ENCODE measurements at places on chromosomes 1 and 21.

GRCh38 chr1:94325377-94326302 is 88.3 kb upstream of the ARHGAP29 start:
- DNase-seq = peak; percentile 99

DNA sequence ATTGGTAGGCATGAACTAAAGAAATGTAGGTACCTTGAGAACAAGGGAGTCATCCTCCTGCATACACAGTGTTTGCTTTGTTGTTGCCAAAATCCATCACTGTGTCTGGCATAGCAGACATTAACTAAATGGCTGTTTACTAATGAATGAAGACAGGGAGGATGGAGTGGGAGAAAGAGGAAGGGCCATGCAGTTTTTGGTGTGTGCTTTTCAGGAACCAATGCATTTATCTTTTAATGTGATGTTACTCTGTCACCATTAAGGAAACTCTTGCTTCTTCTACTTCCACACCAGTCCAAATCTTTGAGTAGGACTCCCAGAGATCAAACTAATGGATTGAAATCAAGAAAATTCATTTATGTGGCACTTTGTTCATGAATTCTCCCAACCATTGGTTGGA is 55.6 kb upstream of the DUSP10 start:
- no peak for DNase-seq

DNA sequence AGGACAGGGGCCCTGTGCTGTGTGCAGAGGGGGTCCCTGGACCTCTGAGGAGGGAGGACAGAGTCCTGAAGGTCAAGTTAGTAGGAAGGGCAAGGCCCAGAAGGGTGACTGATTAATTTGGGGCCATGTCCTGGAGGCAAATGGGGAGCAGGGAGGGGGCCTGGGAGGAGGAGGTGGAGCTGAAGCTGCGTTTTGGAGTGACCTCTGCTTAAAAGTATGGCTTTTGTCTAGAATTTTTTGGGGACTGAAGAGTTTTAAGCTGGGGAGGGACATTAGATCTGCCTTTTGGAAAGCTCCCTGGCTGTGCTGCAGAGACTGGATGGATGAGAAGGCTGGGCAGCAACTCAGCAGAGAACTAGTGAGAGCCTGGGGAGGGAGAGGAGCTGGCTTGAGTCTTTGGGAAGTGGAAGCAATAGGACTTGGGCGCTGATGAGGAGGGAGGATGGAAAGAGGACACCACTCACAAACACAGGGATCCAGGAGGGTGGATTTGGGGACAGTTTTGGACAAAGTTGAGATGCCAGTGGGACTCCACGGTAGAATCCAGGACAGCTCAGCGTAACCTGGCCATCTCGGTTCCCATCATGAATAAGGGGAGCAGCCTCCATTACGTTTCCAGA is 52.9 kb downstream of the ACBD3 start:
- no peak for DNase-seq

- no peak for DNase-seq
Measured at GRCh38 chr1:81340239-81340638, 460.5 kb upstream of the ADGRL2 start.

GRCh38 chr1:230090194-230090711 is 23.2 kb downstream of the GALNT2 start:
- DNase-seq = peak; percentile 81

- DNase-seq = peak; percentile 40
Measured at GRCh38 chr1:109239409-109240068, 9.8 kb upstream of the CELSR2 start.

GRCh38 chr1:78447086-78447485 is 43.7 kb upstream of the PTGFR start:
- DNase-seq = peak; percentile 37

DNA sequence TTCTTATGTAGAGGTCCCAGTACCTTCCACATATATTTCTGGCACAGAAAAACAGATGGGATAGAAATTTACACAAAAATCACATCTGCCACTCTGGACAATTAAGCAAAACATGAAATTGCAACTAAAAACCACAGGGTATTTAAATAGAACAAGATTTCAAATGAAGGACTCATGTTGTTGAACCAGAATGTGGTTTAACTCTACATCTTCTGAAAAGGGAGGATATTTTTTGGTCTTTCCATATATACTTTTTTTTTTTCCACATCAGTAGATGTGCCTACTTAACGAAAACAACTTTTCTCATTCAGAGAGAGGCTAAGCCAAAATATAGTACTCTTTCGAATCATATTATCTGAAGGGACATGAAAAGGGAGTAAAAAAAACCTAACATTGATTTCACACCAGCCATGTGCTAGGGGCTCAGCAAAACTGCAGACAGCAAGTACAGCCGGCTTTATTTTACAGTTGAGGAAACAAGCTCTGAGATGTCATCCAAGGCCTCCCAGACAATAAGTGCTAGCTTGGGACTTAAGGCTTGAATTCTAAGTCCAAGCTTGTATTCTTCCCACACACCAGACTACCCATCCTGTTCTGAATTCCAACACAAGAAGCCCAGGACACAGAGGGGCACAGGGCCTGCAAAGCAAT is 208.9 kb downstream of the PBX1 start:
- DNase-seq = peak; percentile 26

DNA sequence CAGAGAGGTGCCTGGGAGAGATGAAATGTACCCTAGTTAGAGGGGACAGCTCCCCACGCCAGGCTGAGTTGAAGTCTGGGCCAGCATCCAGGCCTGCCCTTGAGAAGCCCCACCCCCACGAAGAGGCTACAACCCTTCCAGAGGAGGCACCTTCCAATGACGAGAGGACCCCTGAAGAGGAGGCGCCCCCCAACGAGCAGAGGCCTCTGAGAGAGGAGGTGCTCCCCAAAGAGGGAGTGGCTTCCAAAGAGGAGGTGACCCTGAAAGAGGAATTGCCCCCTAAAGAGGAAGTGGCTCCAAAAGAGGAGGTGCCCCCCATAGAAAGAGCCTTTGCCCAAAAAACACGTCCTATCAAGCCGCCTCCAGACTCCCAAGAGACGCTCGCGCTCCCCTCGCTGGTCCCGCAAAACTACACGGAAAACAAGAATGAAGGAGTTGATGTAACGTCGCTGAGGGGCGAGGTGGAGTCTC is 3.1 kb downstream of the EVA1B start:
- no peak for DNase-seq

DNA sequence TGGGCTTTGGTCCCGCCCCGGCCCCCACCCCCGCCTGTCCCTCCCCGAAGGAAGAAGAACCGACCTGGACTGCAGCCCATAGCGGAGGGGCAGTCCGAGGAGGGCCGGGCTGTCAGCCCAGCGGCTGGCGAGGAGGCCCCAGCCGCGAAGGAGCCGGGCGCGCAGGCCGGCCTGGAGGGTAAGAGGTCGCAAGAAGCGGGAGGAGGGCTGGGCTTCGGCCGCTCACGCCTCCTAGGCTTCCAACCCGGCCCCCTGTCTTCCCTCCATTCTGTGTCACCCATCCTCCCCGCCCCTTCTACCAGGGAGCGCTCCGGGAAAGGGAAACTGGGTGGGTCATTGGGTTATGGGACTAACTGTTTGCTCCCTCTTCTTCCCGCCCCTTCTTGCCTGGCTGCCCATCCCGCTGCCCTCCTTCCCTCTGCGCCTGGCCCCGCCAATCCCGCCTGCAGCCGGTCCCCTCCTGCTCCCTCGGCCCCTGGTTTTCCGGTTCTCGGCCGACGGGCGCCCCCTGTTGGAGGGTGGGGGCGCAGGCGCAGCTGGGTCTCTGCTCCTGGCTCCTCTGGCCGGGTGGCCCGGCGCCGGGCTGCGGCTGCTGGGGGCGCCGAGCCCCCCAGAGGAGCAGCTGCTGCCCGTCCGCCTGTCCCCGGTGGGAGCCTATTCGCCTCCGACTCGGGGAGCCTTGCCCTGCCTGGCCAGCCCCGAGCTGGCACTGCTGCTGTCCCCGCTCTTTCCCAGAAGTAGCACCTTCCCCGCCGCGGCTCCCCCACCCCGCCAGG is 2.4 kb downstream of the RUSC1 start:
- DNase-seq = peak; percentile 98

DNA sequence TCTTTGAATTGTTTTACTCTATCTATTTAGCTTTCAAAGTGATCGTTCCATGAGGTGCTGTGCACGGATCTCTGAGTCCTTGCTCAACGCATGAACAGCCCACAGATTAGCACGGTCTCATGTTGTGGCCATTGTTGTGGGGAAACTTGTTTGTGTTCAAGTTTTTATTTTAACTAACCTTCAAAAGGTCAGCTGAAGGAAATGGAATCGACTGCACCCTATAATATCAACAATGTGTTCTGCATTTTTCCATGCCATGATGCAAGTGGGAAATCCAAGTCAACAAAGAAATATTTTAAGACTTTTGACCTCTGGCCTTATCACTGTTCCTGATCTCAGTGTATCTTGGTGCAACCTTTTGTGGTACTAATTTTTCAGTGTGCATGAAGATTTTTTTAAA is 6.1 kb downstream of the SH2D1B start:
- no peak for DNase-seq

DNA sequence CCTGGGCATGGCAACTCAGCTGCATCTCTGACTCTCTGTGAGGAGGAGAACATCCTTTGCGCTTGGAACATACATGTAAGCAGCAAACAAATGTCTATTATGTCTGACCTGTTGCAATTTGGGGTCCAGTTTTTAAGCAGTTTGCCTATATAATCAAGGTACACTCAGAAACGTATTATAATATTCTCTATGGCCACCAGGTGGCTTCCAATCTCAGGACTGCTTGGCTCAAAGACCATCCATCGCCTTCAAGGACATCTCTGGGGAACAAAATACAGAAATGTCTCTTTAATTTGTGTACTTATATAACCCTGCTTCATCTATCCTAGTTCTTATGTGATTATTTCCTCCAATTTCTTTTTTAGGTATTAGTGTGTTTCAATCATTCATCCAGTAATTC is 227.2 kb downstream of the OLFM3 start:
- peak; percentile 7 for DNase-seq

DNA sequence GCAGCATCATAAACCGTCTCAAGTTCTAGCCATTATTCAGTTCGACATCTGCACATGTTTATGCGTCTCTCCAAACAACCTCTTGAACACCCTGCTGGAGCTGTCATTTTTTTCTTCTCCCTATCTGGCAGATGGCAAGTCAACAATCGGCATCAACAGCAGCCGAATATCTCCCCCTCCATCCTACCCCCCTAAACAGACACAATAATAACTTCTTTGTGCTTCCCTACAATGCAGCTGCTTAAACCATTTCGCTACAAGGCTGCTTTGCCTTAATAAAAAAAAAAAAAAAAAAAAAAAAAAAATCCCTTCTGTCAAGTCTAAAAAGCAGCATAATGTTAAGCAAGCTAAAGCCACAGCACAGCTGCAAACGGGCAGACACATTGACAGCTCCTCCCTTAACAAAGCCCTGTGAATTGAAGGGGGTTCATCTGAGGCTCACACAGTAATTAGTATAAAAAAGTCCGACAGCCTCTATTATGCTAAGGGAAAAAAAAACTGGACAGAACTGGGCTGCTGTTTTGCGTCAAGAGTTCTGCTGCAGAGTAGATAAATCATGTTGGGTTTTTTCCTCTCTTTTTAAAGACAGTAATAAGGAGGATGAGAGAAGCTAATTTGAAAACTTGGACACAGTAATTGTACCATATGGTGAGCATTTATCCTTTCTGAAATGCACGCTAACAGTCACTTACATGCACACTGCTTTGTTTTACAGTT is 136.4 kb downstream of the AKT3 start:
- DNase-seq = no peak

- DNase-seq = no peak
Measured at GRCh38 chr1:3623441-3624199, 1.2 kb upstream of the TPRG1L start.

GRCh38 chr1:206430031-206430983 is 40.0 kb upstream of the IKBKE start:
- peak; percentile 80 for DNase-seq

GRCh38 chr1:6389971-6390370 is 3.6 kb downstream of the ACOT7 start:
- no peak for DNase-seq

DNA sequence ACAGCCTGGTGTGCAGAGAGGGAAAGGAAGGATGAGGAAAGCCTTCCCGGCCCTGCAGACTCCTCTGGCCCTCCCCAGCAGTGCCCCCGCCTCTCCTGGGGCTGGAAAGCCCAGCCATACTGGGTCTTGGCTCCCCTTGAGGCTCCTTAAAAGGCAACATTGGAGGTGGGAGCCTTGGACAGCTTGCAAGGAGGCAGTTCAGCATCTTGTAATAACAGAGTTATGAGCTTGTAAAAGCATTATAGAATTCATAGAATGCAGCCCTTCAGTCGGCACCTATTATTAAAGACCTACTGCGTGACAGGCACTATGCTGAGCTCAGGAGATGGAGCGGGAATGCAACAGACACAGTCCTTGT is 4.2 kb downstream of the TINAGL1 start:
- DNase-seq = peak; percentile 84

DNA sequence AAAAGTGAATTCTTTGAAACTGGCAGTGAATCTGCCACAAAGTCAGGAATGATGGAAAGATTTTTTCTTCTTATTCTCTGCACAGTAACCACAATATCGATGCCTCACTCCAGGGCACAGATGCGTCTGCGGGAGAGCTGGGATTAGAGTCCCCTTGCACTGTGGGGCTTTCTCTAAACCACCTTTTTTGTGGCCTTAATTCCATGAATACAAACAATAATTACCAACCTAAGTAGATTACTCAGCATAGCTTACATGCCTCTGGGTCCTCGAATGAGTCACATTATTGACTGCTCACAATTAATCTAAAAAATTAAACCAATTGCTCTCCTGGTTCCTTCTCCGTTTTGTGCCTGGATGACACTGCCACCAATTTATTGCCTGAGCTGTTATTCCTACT is 125.8 kb downstream of the KAZN start:
- DNase-seq = peak; percentile 22

DNA sequence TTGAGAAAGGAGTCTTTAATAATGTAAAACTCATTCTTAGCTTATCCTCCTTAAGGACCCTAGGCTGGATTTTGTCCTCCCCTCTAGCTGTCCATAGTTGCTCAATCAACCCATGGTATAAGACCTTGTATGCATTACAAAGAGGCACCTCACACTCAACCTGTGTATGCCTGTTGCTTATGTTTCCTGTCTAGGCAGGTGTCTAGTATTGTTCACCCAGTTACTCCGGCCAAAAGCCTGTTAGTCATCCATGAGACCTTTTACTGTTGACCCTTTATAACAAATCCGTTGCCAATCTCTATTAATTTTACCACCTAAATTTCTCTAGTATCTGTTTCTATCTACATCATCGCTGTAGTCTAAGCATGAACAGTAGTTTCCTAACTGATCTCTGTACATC is 3.7 kb downstream of the LYPLAL1 start:
- no peak for DNase-seq

DNA sequence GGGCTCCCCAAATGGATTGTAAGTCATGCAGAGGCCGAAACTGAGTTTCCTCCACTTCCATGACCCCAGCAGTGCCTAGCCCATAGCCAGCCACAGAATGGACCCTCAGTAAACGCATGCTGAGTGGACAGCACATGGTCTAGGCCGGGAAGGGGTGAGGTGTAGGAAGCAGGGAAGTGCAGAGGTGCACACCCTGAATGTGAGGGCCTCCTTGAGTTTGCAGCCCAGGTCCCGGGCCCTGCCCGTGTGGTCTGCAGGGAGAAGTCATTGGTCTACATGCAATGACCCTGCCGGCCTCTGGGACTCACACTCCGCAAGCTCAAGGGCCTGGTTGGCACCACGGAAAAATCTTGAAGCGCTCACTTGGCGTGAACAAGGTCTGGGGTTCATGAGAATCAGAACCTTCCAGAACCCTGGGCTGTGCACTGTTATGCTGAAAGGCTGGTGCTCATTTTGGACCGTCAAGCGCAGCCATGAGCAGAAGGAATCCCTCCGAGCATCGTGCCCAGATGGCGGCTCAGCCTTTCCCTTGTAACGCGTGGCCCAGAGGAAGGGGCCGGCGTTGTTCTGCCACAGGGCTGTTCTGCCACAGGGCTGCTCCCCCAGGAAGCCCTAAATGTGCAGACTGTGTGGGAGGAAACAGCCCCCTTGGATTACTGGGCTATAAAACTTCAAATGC is 66.4 kb downstream of the PSMG1 start:
- no peak for DNase-seq

- DNase-seq = peak; percentile 32
Measured at GRCh38 chr1:84722794-84723193, 32.5 kb upstream of the SSX2IP start.

Measured in fibroblast of skin of back (primary cell).